ENCODE measurements at places on chromosomes 12 and 14. TPM values are rescaled to one million over a fixed set of nuclear protein-coding genes. Genes with fewer than 3 reads are reported as not detected.

RNASE4 gene
- total RNA-seq, result 15.9 TPM

CCDC85C gene
- 24.7 TPM for total RNA-seq

NR1H4 gene
- total RNA-seq, result not detected

RHOJ gene
- 27.1 TPM for total RNA-seq

HSPB8 gene
- 314 TPM for total RNA-seq

SOAT2 gene
- not detected for total RNA-seq

USP44 gene
- total RNA-seq, result 0.92 TPM

CPM gene
- 35.0 TPM for total RNA-seq

CAPZA3 gene
- not detected for total RNA-seq

IL31 gene
- total RNA-seq, result not detected

BBS10 gene
- 6.5 TPM for total RNA-seq

ZDHHC22 gene
- not detected for total RNA-seq

TCL1B gene
- not detected for total RNA-seq

TAS2R46 gene
- 0.81 TPM for total RNA-seq

GCN1 gene
- 36.1 TPM for total RNA-seq

RFLNA gene
- 0.52 TPM for total RNA-seq

GRCh38 chr12:108630481-108631207, 3.0 kb downstream of the SELPLG start:
- DNase-seq, result peak; percentile 20

DNA sequence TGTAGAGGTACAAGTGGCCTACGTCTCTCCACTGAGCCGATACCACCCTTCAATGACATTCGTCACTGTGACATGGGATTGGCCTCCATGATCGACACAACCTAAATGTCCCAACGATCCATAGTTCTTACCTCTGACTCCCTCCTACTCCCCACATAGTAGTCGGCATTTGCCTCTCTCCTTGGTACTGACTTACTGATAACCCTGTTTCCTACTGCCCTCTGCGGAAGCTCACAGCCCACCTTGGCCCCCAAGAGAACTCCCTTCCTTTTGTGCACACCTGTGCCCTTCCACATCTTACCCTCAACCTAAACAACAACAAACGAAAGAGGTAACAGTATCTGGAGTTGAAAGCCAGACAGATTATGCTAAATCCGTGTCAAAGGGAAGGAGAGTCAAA, 23.9 kb downstream of the VSX2 start:
- no peak for DNase-seq

DNA sequence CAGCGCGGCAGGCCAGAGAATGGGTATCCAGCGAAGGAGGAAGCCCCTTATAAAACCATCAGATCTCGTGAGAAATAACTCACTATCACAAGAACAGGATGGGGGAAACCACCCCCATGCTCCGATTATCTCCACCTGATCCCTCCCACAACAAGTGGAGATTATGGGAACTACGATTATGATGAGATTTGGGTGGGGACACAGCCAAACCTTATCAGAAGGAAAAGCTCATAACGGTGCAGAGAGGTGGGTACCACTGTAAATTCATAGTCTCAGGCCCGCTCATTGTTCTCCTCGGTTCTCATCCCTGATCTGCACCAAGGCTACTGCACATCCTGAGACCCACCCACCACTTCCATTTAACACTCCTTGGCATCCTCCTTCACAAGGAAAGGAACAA, 326.5 kb downstream of the MED13L start:
- DNase-seq, result no peak

DNA sequence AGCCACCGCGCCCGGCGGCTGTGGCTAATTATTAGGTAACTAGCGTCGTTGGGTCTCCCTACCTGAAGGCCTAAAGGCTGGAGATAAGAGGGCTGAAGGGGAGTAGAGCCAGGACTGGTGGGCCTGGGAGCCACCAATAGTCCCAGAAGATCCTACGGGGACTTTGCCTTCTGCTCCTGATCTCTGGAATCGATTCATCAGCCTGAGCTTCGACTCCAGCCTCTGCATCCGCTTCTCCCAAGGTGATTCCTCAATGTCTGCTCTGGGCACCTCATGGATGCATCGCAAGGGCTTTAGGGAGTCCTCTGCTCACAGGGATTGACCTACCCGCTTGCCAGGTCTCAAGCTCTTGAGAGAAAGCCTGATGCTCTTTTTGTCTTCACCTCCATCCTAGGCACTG, 14.7 kb upstream of the KDM2B start:
- DNase-seq, result no peak

GRCh38 chr12:120761519-120761934, 35.9 kb downstream of the ACADS start:
- no peak for DNase-seq

DNA sequence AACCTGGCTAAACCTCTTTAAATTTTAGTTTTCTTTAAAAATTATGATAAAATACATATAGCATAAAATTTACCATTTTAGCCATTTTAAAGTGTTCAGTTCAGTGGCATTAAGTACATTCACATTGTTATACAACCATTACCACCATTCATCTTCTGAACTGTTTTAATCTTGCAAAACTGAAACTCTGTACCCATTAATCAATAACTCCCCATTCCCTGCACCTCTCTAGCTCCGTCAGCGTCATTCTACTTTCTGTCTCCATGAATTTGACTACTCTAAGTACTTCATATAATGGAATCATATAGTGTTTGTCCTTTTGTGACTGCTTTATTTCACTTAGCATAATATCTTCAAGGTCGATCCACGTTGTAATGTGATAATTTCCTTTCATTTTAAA, 75.8 kb upstream of the DDHD1 start:
- DNase-seq, result no peak

- DNase-seq, result no peak
Observed at GRCh38 chr12:24586293-24586692, 362.6 kb downstream of the BCAT1 start.

GRCh38 chr12:18551106-18551505, 186.7 kb downstream of the PLCZ1 start:
- no peak for DNase-seq

GRCh38 chr14:43548368-43548767, 958.7 kb downstream of the FSCB start:
- DNase-seq, result no peak

DNA sequence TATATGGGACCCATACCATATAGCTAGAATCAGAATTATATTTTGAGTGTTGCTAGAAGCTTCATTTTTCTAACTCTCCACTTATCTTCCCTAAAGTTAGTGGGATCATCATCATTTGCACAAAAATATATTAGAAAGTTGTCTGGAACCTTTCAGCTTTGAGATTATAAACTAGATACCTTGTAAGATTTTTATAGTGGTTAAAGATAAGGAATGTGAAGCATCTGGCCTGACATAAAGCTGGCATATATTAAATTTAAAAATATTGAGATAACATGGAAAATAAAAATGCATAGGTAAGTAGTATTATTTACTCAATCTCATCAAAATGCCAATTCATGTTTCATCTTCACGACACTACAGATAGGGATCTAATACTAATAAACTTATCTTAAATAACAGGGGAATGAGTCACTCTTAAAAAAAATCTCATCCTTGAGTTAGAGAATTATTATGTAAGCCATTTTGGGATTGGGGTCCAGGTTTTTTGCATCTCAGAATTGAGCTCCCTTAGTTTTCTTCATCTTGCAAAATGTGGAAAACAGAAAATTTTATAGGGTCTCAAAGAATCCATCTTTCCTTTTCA, 318.5 kb downstream of the KCNC2 start:
- DNase-seq, result no peak

DNA sequence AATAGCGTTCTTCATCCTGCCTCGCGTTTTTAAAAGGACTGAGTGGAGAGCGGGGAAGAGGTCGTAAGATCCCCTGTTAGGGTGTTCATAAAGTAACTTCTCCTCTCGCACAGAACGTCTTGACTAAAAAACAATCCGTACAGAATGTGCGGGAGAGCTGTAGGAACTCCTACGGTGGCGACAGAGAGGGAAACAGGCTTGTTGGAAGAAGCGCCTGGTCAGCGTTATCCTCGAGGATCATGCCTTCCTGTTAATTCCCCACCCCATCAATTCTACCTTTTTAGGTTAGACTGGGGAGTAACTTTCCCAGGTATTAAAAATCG, 399 bp upstream of the WASHC4 start:
- no peak for DNase-seq

GRCh38 chr14:40204441-40205175, 772.4 kb upstream of the FBXO33 start:
- DNase-seq, result no peak

DNA sequence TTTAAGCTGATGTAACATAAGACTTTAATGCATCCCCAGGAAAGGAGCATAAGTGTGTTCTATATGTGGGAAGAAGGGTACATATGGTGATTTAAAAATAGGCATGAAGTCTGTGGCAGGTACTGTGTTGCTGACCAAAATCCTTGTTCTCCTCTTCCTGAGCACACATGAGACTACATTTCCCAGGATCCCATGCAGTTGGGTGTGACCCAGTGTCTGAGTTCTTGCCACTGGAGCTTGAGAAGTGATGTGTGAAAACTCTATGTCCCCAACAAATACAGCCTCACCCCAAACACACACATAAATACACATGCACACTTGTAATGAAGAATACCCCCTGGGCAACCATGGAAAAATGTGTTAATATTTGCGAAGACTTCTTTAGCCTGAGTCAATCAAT, 8.5 kb upstream of the SMIM10L1 start:
- no peak for DNase-seq

DNA sequence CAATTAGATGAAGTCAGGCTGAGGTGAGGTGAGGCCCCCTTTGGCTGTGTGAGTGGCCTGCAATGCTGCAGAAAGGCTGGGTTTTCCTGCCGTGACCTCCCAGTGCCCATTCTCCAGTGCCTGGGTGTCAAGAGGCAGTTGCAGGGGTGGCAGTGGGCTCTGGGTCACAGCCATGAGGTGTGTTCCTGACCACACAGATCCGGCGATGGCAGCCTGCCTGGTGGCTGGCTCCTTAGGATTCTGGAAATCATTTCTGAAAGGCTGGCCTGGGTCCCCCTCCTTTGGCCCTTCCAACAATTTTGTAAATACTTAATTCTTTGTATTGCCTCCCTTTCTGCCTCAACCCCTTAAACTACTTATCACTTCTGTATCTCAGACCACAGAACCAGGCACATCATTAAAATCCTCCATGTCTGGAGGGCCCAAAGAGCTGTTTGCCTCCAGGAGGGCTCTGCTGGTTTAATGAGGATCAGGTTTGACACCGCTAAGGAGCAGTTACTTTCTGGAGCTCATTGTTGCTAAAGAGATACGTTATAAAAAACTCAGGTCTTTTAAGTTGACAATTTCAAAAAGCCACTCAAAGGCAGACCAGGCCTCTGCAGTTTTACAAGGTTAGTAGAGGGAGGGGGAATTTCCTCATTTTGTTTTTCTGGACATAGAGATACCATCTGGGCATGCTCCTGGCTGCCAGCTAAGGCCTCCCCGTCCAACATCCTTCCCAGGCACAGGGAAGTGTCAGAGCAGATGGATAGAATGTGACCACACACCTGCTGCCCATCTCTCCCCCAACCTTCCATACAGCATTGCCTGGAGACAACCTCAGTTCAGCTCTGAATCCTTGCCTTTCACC, 204.4 kb downstream of the FOXN3 start:
- DNase-seq, result no peak

- DNase-seq, result no peak
Observed at GRCh38 chr14:100723135-100723829, 3.4 kb upstream of the DLK1 start.

DNA sequence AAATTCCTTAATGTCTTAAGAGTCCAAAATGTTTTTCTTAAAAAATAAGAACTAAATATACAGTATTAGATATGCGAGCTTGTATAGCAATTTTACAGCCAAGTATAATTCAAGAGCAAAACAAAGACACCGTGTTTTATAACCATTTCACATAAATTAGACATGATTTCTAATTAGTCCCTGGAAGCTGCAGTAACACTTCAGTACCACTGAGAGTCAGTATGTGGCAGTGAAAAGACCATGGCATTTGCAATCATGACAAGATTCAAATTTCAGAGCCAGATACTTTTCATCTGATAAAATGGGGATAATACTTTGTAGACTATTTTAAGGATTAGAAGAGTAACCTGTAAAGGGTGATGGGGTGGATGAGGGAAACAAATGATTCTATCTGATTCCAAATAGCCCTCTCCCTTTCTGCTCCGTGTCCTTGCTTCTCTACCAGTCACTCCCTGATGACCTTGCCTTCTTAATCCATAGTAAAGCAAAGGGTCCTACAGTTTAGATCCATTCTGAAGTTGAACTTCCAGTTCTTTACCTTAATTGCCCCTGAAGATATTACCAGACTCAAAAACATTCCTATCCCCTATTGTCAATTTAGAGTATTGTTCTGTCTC, 145.4 kb upstream of the ABCD2 start:
- no peak for DNase-seq

GRCh38 chr12:49027846-49028555, 9.4 kb upstream of the PRKAG1 start:
- no peak for DNase-seq

GRCh38 chr14:72925815-72926291, 411 bp upstream of the DCAF4 start:
- no peak for DNase-seq

DNA sequence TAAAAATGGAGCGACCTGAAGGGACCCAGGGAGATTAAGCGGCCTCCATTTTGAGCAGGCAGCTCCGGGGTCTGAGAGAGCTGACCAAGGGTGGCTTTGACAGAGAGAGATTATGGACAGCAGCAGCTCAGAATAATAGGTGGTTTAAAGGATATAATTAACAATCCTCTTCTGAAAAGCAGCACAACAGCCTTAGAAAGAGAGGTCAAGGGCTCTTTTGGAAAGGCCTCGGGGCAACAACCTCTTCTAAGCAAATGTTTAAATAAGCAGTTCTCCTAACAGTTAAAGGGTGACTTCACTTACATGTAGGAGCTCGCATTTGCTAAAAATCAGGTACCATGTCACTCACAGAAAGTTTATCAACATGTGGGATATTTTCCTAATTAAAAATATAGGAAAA, 87.2 kb upstream of the FRMD6 start:
- DNase-seq, result no peak

GRCh38 chr12:5884866-5885265, 60.2 kb downstream of the ANO2 start:
- DNase-seq, result no peak

GRCh38 chr12:19201661-19202060, 72.1 kb downstream of the PLEKHA5 start:
- no peak for DNase-seq

DNA sequence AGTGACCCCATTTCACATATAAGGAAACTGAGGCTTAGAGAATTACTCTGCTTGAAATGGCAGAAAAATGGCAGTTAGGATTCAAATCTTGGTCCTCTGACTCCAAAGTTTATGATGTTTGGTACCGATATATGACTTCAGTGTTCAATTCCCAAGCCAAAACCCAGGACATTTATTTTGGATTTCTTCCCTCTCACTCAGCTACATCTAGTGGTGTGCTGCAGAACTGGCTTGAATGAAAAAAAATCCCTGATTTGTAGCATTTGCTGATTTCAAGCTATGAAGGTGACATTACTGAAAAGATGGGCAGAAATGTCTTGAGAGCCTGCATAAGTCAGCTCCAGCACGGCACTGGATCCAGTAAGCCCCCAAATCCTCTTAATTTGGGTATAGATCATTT, 106.4 kb downstream of the EFCAB11 start:
- no peak for DNase-seq

- peak; percentile 81 for DNase-seq
Observed at GRCh38 chr12:53051058-53051880, 1.4 kb downstream of the TNS2 start.
